CD4-positive, CD25-positive, alpha-beta regulatory T cell (primary cell): ENCODE measurements at places on chromosomes 1 and 21. TPM values are rescaled to one million over a fixed set of nuclear protein-coding genes. Genes with fewer than 3 reads are reported as not detected.
A peak's percentile ranks its signal among the peaks of the same experiment; 100 is the strongest.

Gene HTR1D
- polyA plus RNA-seq, result not detected

Gene GPA33
- polyA plus RNA-seq, result 56.0 TPM

Gene TMEM54
- polyA plus RNA-seq, result not detected

Gene GPN2
- 19.1 TPM for polyA plus RNA-seq

Gene CHI3L2
- polyA plus RNA-seq, result 15.3 TPM

Gene ZNF683
- 0.55 TPM for polyA plus RNA-seq

Gene KCNH1
- not detected for polyA plus RNA-seq

Gene CR1
- polyA plus RNA-seq, result 0.22 TPM

Gene CENPL
- polyA plus RNA-seq, result 7.3 TPM

Gene LRRIQ3
- 1.8 TPM for polyA plus RNA-seq

Gene TGFB2
- polyA plus RNA-seq, result not detected

Gene PDE4DIP
- polyA plus RNA-seq, result 36.1 TPM

DNA sequence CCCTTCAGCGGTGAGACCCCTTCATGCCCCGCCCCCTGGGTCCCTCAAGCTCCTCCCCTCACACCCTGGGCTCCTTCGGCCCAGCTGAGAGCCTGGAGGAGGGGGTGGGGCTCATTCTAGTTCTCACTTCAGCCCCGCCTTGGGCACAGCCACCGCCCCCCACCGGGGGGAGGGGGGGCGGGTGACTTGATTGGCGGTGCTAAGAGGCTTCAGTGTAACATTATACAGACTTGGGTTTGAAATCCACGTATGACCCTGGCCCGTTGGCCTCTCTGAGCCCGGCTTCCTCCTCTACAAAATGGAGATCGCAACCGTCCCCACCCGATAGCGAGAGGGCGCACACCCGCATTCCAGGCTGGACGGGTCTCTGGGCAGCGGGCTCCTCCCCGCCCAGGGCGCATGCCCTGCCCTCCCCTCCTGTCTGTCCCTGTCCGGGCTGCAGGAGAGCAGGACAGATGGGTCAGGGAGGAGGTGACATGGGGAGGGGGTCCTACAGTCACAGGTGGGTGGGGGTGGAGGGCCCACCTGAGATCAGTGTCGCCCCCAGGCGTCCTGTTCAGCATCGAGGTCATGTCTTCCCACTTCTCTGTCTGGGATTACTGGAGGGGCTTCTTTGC, 5.1 kb downstream of the CLCNKB start:
- H3K27me3 ChIP-seq, result no peaks in the 10 kb centered on the region
- H3K4me1 ChIP-seq, result no peaks in the 10 kb centered on the region
- H3K27ac ChIP-seq, result no peak overlapping the region
- H3K4me3 ChIP-seq, result no peak overlapping the region

DNA sequence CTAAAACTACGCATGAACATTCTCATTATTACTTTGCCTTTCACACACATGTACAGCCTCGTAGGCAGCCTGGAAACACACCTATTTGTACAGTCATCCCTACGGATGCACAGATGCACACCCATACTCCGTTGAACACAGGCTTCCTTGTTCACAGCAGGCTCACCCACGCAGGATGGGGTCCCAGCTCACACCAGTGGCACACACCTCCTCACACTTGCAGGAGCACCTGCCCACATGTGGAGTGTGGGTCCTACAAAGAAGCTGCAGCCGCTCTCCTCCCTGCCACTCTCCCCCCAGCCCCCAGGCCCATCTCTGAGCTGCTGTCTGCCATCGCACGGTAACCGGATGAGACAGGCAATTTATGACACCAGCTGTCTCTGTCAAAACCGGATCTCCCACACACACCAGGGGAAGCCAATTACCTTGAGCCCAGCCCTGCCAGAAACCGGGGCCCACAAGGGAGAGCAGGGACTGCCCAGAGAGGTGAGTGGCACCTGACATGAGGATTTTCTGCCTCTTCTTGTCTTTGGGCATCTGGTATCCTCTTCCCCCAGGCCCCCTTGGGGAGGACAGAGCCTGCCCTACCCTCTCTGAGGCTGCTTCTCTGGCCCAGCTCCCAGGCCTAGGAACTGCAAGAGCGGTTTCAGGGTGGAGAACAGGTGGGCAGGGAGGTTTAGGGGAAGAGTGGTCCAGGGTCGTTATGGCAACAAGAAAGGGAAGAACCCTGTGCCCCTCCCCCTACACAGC, 175.4 kb downstream of the IGSF21 start:
- H3K4me1 ChIP-seq, result no peaks in the 10 kb centered on the region
- no peak overlapping the region for H3K4me3 ChIP-seq
- no peaks in the 10 kb centered on the region for H3K27me3 ChIP-seq
- H3K27ac ChIP-seq, result no peak overlapping the region
- no peak for DNase-seq

GRCh38 chr1:90413519-90413918, 303.6 kb downstream of the BARHL2 start:
- no peaks in the 10 kb centered on the region for H3K36me3 ChIP-seq
- H3K4me1 ChIP-seq, result no peaks in the 10 kb centered on the region
- no peaks in the 10 kb centered on the region for H3K27me3 ChIP-seq

DNA sequence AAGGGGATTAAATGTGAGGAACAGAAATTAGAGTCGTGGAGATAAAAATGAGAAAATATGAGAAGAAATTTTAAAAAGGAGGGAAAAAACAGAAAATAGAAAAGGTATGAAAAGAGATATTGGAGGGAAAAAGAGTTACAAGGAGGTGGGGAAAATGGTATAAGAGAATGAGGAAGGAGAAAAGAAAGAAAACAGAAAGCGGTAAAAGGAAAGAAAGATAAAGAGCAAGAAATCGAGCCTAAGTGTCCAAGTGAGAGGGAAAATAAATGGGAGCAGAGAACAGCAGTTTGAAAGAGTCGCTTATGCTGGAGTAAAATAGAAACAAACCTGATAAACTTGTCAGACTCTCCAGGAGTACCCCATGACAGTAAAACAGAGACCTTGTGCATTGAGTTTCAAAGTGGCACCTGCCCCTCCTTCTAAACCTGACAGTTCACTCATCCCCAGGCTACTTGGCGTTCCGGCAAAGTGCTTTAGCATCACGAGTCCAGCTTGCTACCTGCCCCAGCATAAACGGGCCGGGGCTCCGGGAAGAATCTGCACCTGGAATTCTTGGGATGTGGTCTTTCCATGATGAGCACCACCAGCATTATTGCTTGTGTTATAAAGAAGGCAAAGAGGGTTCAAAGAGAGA, 585 bp downstream of the NEGR1 start:
- no peaks in the 10 kb centered on the region for H3K4me1 ChIP-seq
- DNase-seq, result no peak
- no peak overlapping the region for H3K27ac ChIP-seq

GRCh38 chr1:59077466-59078069, 219.3 kb upstream of the FGGY start:
- H3K27me3 ChIP-seq, result peaks cover 4% of the 10 kb centered on the region
- no peak overlapping the region for H3K4me3 ChIP-seq
- DNase-seq, result no peak
- peaks cover 2% of the 10 kb centered on the region for H3K4me1 ChIP-seq
- H3K36me3 ChIP-seq, result no peaks in the 10 kb centered on the region

- peaks cover 14% of the 10 kb centered on the region for H3K36me3 ChIP-seq
- H3K27me3 ChIP-seq, result no peaks in the 10 kb centered on the region
- no peak overlapping the region for H3K27ac ChIP-seq
- no peak for DNase-seq
Measured at GRCh38 chr1:39542924-39543323, 33.7 kb downstream of the PABPC4 start.

- H3K4me3 ChIP-seq, result no peak overlapping the region
- H3K4me1 ChIP-seq, result peaks cover 37% of the 10 kb centered on the region
- peaks cover 70% of the 10 kb centered on the region for H3K36me3 ChIP-seq
- DNase-seq, result no peak
- no peaks in the 10 kb centered on the region for H3K27me3 ChIP-seq
- H3K27ac ChIP-seq, result no peak overlapping the region
Measured at GRCh38 chr1:160679893-160680292, 31.7 kb downstream of the CD48 start.

GRCh38 chr1:184187097-184187496, 135.6 kb downstream of the TSEN15 start:
- H3K27ac ChIP-seq, result no peak overlapping the region
- no peak for DNase-seq
- no peaks in the 10 kb centered on the region for H3K4me1 ChIP-seq
- no peaks in the 10 kb centered on the region for H3K36me3 ChIP-seq

DNA sequence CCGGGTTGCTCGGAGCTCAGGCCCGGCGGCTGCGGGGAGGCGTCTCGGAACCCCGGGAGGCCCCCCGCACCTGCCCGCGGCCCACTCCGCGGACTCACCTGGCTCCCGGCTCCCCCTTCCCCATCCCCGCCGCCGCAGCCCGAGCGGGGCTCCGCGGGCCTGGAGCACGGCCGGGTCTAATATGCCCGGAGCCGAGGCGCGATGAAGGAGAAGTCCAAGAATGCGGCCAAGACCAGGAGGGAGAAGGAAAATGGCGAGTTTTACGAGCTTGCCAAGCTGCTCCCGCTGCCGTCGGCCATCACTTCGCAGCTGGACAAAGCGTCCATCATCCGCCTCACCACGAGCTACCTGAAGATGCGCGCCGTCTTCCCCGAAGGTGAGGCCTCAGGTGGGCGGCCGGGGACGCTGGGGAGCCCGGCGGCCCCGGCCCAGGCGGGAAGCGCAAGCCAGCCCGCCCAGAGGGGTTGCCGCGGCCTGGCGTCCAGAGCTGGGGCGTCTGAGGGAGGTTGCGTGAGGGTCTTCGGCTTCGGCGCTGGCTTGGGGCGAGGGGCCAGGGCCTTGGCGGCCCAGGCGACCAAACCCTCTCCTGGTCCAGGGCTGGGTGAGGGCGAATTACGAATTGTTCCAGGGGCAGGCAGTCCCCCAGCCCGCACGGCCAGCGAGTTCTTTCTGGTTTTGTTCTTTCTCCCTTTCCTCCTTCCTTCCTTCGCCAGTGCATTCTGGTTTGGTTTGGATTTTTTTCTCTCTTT, 805 bp downstream of the SIM2 start:
- no peaks in the 10 kb centered on the region for H3K4me1 ChIP-seq
- H3K27me3 ChIP-seq, result peaks cover 32% of the 10 kb centered on the region
- H3K4me3 ChIP-seq, result no peak overlapping the region
- H3K27ac ChIP-seq, result no peak overlapping the region
- DNase-seq, result no peak
- no peaks in the 10 kb centered on the region for H3K36me3 ChIP-seq

- H3K27me3 ChIP-seq, result no peaks in the 10 kb centered on the region
- DNase-seq, result no peak
- H3K4me3 ChIP-seq, result peak overlapping the region; percentile 56
- no peak overlapping the region for H3K27ac ChIP-seq
Measured at GRCh38 chr1:93352376-93352775, 6.7 kb downstream of the DR1 start.

GRCh38 chr1:87170157-87170556, 158.5 kb upstream of the LMO4 start:
- H3K36me3 ChIP-seq, result no peaks in the 10 kb centered on the region
- H3K27ac ChIP-seq, result no peak overlapping the region
- no peak for DNase-seq
- no peaks in the 10 kb centered on the region for H3K4me1 ChIP-seq

DNA sequence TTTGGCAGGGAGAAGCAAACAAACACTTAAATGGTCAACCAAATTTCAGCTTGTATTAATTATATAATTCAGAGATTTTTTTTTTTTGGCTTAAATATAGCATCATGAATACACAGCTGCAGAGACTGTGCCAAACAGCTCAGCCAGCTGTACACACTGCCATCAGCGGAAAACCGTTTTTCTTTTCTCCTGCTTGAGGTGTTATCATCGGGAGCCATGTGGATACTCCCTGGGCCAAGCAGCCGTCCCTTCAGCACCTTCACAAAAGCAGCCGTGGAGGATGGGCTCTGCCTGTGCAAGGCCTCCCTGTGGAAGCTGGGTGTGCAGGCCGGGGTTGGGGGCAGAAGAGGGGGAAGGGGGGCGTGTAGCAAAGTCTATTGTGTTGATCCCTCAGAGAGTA, 85.0 kb downstream of the NUF2 start:
- no peak overlapping the region for H3K27ac ChIP-seq
- no peaks in the 10 kb centered on the region for H3K4me1 ChIP-seq
- no peaks in the 10 kb centered on the region for H3K27me3 ChIP-seq
- DNase-seq, result no peak
- no peak overlapping the region for H3K4me3 ChIP-seq

- H3K27me3 ChIP-seq, result no peaks in the 10 kb centered on the region
- peaks cover 52% of the 10 kb centered on the region for H3K36me3 ChIP-seq
- H3K4me1 ChIP-seq, result no peaks in the 10 kb centered on the region
- H3K4me3 ChIP-seq, result no peak overlapping the region
Measured at GRCh38 chr1:211375146-211375818, 48.6 kb downstream of the TRAF5 start.

DNA sequence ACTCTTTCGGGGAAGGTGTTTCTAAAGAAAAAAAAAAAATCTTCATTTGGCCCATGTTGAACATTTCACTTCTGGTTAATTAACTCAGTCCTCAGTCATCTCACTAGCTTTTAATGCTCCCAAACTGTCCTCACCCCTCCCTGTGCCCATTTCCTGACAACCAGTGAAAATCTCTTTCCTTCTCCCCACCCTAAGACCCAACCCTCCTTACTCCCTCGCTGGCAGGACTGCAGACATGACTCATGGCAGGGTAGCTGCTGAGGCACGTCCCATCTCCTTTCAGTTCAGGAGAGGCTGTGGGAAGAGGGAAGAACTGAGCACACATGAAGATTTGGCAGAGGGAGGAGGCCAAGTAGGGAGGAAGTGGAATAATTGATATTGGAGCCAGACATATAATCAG, 12.6 kb downstream of the PKP1 start:
- no peak overlapping the region for H3K4me3 ChIP-seq
- H3K27ac ChIP-seq, result no peak overlapping the region
- DNase-seq, result no peak
- peaks cover 11% of the 10 kb centered on the region for H3K27me3 ChIP-seq

GRCh38 chr1:172293429-172293828, 127.1 kb upstream of the C1orf105 start:
- DNase-seq, result no peak
- H3K27ac ChIP-seq, result no peak overlapping the region
- H3K27me3 ChIP-seq, result no peaks in the 10 kb centered on the region
- no peaks in the 10 kb centered on the region for H3K4me1 ChIP-seq

GRCh38 chr1:116945421-116945820, 35.7 kb downstream of the PTGFRN start:
- no peaks in the 10 kb centered on the region for H3K36me3 ChIP-seq
- H3K4me3 ChIP-seq, result no peak overlapping the region
- no peaks in the 10 kb centered on the region for H3K4me1 ChIP-seq

DNA sequence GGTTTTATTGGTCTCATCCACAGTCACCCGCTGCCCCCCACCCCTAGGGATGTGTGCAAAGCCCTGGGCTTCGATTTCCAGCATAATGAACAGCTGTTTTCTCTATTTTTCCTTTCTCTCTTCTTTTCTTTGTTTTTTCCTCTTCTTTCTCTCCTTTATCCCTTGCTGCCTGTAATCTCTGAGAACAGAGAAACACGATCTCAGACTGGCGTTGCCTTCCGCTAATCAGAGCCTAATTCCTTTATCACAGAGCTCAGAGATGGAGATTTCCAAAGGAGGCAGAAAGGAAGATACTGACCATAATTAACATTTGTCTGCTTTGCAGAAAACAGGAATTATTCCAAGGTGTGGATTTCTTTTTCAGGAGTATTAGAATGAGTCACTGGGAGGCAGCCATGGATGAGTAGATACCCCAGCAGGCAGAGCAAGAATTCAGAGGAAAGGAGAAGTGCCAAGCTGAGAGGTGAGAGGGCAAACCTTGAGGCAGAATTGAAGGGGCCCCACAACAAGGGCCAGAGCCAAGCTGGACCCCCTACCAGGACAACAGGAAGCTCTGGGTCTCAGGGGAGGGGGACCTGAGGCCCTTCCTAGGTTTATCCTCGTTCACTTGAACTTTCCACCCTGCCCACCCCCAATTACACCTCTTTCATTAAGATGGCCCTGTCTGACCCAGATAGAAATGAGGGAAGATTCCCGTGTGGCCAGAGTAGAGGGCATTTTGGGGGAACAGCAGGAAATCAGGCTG, 33.3 kb downstream of the MATN1 start:
- peaks cover 2% of the 10 kb centered on the region for H3K27me3 ChIP-seq
- H3K27ac ChIP-seq, result no peak overlapping the region
- peaks cover 5% of the 10 kb centered on the region for H3K4me1 ChIP-seq
- H3K4me3 ChIP-seq, result no peak overlapping the region
